ENCODE measurements at places on chromosomes 1 and 21. TPM values are rescaled to one million over a fixed set of nuclear protein-coding genes. Genes with fewer than 3 reads are reported as not detected.

MDM4 gene
- 15.6 TPM for polyA plus RNA-seq

SLC9C2 gene
- 0.24 TPM for polyA plus RNA-seq

DNA sequence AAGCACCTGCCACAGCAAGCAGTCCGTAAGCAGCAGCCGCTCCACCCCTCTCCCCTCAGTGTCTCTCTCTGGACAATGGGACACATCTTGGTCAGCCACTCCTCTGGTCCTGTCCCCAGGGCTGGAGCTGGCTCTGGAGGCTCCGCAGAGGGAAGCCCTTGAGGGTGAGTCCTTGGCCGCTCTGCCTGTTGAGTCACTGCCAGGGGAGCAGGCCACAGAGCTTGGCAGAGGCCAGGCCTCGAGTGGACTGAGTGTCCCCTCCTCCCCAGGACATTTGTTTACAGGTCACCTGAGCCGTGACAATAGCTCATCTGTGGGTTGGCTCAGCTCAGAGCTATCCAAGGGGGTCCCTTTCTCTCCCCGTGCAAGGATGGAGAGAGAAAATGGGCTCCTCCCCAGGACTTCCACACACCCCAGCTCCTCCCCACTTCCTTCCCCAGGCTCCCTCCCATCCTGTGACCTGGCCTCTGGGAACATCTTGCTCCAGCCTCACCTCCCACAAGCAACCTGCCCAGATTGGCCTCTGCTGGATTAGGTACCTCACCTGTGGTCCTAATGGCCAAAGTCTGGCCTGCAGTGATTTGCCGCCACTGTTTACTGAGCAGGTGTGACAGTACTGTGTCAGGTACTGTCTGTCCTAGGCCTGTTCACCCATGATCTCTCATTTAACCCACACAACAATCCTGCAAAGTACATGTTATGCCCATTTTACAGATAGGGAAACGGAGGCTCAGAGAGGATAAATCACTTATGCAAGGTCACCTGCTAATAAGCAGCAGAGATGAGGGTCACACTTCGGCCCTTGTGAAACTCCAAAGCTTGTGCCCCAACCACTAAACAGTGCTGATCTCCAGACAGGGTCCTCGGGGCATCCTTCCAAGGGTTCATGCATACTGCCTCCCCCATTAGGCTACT lies 4.8 kb downstream of the FAM131C start:
- H3K4me3 ChIP-seq = no peak overlapping the region
- H3K27me3 ChIP-seq = no peaks in the 10 kb centered on the region
- H3K4me1 ChIP-seq = peaks cover 7% of the 10 kb centered on the region
- no peaks in the 10 kb centered on the region for H3K36me3 ChIP-seq
- DNase-seq = no peak
- no peak overlapping the region for H3K27ac ChIP-seq

DNA sequence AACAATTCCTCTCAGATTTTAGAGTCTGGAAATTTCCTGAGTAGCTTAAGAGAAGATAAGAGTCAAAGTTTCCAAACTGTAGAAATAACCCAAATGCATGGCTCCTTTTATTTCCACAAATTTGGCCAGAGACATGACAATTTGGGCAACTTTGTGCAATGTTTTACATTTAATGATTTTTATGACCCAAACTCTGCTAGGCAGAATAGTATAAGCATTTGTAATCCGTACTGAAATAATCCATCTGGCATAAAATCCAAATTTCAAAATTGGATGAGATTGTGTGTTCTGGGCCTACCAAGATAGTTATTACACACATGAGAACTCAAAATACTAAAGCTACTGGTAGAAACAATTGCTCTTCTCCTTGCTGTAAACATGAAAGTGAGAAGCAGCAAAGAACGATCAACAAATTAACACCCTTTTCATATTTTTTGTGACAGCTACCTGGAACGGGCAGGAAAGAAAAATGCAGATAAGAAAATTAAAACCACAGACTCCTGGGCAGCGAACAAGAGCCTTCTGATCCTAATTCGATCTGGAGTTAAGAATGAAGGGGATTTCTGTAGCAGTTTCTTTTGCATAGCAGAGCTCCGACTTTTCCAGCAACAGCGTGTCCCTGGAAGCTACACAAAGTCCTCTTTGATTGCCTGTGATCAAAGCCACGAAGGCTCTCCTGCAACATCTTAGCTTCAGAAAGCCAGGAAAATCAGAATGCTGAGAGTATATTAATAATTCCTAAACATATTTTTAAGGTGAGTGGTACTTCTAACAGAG lies 191.2 kb downstream of the GRIK1 start:
- no peak overlapping the region for H3K27ac ChIP-seq
- no peak for DNase-seq
- H3K4me1 ChIP-seq = no peaks in the 10 kb centered on the region
- H3K36me3 ChIP-seq = no peaks in the 10 kb centered on the region

DNA sequence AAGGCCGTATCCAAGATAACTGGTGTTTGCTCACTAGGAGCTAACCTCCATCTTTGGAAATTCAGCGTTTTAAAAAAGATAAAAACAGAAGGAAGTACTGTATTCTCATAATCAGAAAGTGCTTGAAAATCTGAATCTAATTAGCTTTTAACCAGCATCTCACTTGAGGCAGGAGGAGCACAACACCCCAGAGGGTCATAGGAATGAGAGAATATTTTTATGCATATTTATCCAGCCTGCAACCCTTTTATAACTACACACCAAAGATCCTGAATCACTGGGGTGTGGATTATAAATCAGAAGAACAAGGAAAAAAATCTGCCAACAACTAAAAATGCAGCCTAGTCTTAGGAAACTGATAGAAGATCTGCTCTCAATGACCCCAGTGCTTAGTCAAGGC lies 68.0 kb upstream of the PTCH2 start:
- H3K36me3 ChIP-seq = no peaks in the 10 kb centered on the region
- H3K4me3 ChIP-seq = no peak overlapping the region
- no peaks in the 10 kb centered on the region for H3K4me1 ChIP-seq
- no peaks in the 10 kb centered on the region for H3K27me3 ChIP-seq
- no peak overlapping the region for H3K27ac ChIP-seq
- no peak for DNase-seq

- H3K4me3 ChIP-seq = peak overlapping the region; percentile 40
- H3K36me3 ChIP-seq = no peaks in the 10 kb centered on the region
- peaks cover 4% of the 10 kb centered on the region for H3K27me3 ChIP-seq
- H3K4me1 ChIP-seq = peaks cover 4% of the 10 kb centered on the region
Measured at GRCh38 chr1:1116701-1117468, 996 bp upstream of the C1orf159 start.

- H3K27me3 ChIP-seq = no peaks in the 10 kb centered on the region
- DNase-seq = no peak
- no peak overlapping the region for H3K4me3 ChIP-seq
- H3K27ac ChIP-seq = no peak overlapping the region
- no peaks in the 10 kb centered on the region for H3K36me3 ChIP-seq
- H3K4me1 ChIP-seq = no peaks in the 10 kb centered on the region
Measured at GRCh38 chr1:54694771-54695170, 20.9 kb upstream of the TTC4 start.

- no peak overlapping the region for H3K27ac ChIP-seq
- H3K27me3 ChIP-seq = no peaks in the 10 kb centered on the region
- H3K4me1 ChIP-seq = no peaks in the 10 kb centered on the region
- DNase-seq = no peak
- H3K36me3 ChIP-seq = no peaks in the 10 kb centered on the region
- H3K4me3 ChIP-seq = no peak overlapping the region
Measured at GRCh38 chr1:79044974-79045650, 38.6 kb upstream of the ADGRL4 start.

GRCh38 chr1:204147406-204148383 lies 4.1 kb downstream of the ETNK2 start:
- H3K27ac ChIP-seq = no peak overlapping the region
- no peaks in the 10 kb centered on the region for H3K4me1 ChIP-seq
- no peaks in the 10 kb centered on the region for H3K36me3 ChIP-seq
- no peak overlapping the region for H3K4me3 ChIP-seq
- no peak for DNase-seq
- no peaks in the 10 kb centered on the region for H3K27me3 ChIP-seq

GRCh38 chr1:22677931-22678896 lies 25.2 kb downstream of the C1QB start:
- no peak overlapping the region for H3K4me3 ChIP-seq
- H3K27me3 ChIP-seq = no peaks in the 10 kb centered on the region
- no peak for DNase-seq
- peaks cover 3% of the 10 kb centered on the region for H3K4me1 ChIP-seq
- no peak overlapping the region for H3K27ac ChIP-seq

- H3K4me1 ChIP-seq = peaks cover 8% of the 10 kb centered on the region
- peak; percentile 23 for DNase-seq
- H3K27ac ChIP-seq = no peak overlapping the region
- H3K4me3 ChIP-seq = no peak overlapping the region
- H3K27me3 ChIP-seq = peaks cover 20% of the 10 kb centered on the region
Measured at GRCh38 chr1:203075236-203076030, 10.4 kb downstream of the MYOG start.

DNA sequence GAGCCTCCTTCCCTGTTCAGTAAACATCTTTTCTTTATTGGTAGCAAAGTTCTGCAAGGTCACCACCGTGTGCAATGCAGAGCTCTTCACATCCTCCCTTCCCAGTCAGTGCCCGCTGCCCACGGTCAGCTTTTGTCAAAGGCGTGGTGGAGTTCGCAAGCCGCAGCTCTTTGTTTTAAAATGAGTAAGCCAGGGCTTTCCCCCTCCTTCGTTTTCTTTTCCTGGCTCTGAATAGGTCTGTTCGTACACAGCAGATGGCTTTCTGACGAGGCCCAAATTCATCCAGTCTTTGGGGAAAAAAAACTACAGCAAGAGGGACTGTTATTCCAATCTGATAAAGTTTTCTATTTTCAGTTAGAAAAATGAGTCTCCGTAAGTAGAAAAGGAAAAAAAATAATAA lies 153.2 kb downstream of the LRIG2 start:
- H3K36me3 ChIP-seq = no peaks in the 10 kb centered on the region
- no peak overlapping the region for H3K27ac ChIP-seq
- no peak for DNase-seq
- no peaks in the 10 kb centered on the region for H3K4me1 ChIP-seq
